DMS153 (cell line): ENCODE measurements at places on chromosomes 3 and 15.

DNA sequence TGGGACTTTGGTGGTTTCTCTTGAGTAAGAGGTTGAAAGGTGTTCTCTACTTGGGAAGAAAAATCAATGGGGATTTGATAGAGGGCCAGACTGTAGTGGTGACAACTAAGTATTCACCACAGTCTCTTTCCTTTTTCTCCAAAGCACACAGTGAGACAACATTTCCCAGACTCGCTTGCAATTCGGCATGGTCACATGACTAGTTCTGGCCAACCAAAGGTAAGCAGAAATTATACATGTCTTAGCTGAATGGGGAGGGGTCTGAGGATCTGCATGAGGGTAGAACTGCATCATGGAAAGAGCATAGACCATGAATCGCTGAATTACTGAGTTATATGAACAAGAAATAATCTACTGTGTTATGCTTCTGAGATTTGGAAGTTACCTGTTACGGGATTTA lies 144.5 kb upstream of the MYRIP start:
- DNase-seq = no peak

DNA sequence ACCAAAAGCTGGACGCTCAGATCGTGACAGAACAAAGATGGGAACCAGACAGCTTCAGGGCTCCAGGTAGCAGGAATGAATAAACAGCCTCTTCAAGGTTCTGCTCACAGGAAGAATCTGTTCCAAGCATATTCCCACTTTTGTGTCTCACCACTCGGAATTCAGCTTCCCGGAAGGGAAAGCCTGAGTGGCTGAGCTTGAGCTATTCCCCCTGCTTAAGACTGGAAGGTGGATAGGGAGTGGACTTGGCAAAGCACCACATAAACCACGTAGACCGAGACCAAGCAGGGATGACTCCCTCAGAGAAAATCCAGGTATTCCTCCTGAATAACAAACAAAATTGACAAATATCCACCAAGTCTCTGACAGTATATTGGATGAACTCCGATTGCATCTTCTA lies 180.2 kb upstream of the NR2F2 start:
- no peak for DNase-seq

- no peak for DNase-seq
These were observed 35.6 kb upstream of the IQSEC1 start for GRCh38 chr3:13108861-13109260.

DNA sequence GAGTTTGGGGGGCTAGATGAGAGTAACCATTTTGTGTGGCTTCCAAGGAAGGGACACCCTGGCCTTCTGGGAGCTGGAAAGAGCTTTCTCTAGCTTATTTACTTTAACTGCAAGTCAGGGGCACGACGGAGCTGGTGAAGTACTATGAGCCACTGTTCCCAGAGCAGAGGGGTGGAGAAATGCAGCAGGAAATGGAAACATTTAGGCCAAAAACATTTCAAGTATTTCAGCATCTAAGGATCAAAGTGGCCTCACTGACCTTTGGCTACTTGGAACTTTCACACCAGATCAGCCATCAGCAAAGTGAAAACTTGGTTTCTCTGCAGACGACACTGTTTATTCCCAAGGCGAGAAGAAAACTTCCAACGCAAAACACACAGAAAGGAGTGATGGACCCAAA lies 7.9 kb downstream of the DGKG start:
- no peak for DNase-seq

GRCh38 chr3:111577798-111578685 lies 17.1 kb downstream of the ZBED2 start:
- DNase-seq = peak; percentile 26

- no peak for DNase-seq
These were observed 321.2 kb upstream of the AZI2 start for GRCh38 chr3:28669870-28670269.

- DNase-seq = no peak
These were observed 23.3 kb downstream of the CTSH start for GRCh38 chr15:78921517-78921916.

- DNase-seq = peak; percentile 57
These were observed 96.7 kb upstream of the PTPRG start for GRCh38 chr3:61464518-61465140.
